ENCODE measurements at places on chromosomes 2 and 18. TPM values are rescaled to one million over a fixed set of nuclear protein-coding genes. Genes with fewer than 3 reads are reported as not detected.
A peak's percentile ranks its signal among the peaks of the same experiment; 100 is the strongest.

DNA sequence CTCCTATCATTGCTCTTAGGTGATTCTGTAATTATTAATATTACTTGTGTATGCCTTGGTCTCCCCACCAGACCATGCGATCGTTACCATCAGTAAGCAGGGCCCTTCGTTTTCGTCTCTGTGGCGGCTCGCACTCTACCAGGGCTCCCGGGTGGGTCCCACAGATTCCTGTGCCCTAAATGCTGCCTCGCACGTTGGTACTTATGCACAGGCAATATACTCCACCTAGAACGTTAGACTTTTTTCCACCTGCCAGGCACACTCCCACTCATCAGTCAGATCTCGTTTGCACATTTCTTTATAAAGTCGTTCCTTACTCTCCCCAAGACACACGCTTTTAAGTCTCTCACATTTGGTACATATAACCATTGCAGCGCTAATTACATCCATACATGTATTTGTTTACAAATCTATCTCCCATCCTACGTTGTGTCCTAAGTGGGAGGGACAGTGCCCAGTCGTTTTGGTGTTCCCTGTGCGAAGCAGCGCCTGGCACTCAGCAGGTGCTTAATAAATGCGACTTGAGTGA, 901 bp downstream of the FEZ2 start:
- no peak for DNase-seq

GRCh38 chr2:230912046-230912445, 13.0 kb downstream of the GPR55 start:
- DNase-seq, result no peak
- H3K27ac ChIP-seq, result no peak overlapping the region
- no peak overlapping the region for H3K4me3 ChIP-seq
- H3K27me3 ChIP-seq, result no peaks in the 10 kb centered on the region
- H3K36me3 ChIP-seq, result no peaks in the 10 kb centered on the region
- no peaks in the 10 kb centered on the region for H3K4me1 ChIP-seq

- no peaks in the 10 kb centered on the region for H3K36me3 ChIP-seq
- H3K4me3 ChIP-seq, result peak overlapping the region; percentile 35
- no peaks in the 10 kb centered on the region for H3K4me1 ChIP-seq
These were observed 97.4 kb downstream of the FSIP2 start for GRCh38 chr2:185835974-185836373.

The SLC4A5 gene
- 2.4 TPM for total RNA-seq

DNA sequence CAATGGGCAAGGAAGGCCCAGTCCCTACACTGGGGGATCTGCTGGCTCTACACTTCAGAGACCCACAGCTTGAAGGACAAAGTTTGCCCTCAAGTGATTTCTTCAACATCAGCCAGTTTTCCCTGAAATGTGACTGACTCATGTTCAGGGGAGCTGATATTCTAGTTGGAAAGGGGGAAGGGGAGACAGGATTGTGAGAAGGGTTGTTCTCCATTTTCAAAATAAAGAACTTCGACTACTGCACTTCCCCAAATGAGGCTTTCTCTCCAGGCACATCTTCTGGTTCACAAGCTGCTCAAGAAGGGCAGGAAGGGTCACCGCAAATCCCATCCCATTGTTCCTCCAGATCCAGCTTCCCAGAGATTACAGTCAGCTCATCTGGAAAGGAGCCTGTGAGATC, 117.6 kb downstream of the BCL2L11 start:
- no peak overlapping the region for H3K27ac ChIP-seq
- no peaks in the 10 kb centered on the region for H3K27me3 ChIP-seq
- DNase-seq, result no peak
- H3K4me3 ChIP-seq, result no peak overlapping the region

GRCh38 chr18:47975701-47976100, 45.2 kb upstream of the SMAD2 start:
- no peak overlapping the region for H3K27ac ChIP-seq
- DNase-seq, result no peak
- peaks cover 3% of the 10 kb centered on the region for H3K36me3 ChIP-seq
- peak overlapping the region; percentile 60 for H3K4me3 ChIP-seq
- no peaks in the 10 kb centered on the region for H3K27me3 ChIP-seq
- peaks cover 20% of the 10 kb centered on the region for H3K4me1 ChIP-seq

DNA sequence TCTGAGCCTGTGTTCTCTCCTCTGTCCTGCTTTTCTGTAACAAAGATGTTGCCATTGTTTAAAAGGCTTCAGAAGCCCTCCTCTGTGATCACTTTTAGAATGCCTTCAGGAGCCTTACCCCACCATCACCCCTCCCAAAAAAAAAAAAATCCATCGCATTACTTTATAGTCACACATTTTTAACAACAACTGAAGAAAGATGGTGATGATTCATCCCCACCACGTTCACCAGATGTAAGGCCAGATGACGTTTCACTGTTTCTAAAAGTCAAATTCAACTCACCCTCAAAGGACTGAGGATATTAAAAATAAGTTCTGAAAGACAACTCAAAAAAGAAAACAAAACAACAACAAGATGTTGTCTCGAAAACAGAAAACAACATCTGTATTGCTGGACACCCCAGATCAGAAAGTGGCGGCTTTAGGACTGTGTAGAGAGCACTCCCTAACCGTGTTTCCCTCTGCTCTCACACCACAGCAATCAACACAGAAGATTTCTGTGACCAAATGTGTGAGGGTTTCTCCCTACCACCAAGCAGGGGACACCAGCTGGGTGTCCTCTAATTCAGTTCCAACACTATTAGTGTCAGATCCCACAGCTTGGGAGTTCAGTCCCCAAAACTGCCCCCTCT, 61.9 kb upstream of the CREB1 start:
- H3K27ac ChIP-seq, result no peak overlapping the region
- DNase-seq, result no peak
- H3K36me3 ChIP-seq, result no peaks in the 10 kb centered on the region
- peaks cover 7% of the 10 kb centered on the region for H3K4me1 ChIP-seq
- H3K27me3 ChIP-seq, result no peaks in the 10 kb centered on the region
- no peak overlapping the region for H3K4me3 ChIP-seq

The HNMT gene
- 18.0 TPM for total RNA-seq

DNA sequence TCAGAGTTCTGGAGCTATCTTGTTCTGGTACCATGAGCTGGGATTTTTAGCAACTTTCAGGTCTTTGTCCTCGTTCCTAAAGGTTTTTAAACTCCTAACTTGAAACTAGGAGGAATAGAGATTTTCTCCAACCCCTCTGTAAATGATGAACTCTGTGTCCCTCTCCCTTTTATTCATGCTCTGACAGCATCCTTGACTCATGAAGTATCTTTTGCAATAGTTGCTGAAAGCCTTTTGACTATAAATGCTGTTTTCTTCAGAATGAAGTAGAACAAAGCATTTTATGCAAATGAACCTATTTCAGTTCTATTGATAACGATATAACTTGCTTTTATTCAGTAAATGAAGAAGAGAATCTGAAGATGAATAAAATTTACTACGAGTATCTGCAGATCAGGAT, 17.0 kb upstream of the MAPRE2 start:
- no peaks in the 10 kb centered on the region for H3K4me1 ChIP-seq
- DNase-seq, result no peak
- H3K4me3 ChIP-seq, result no peak overlapping the region
- no peaks in the 10 kb centered on the region for H3K36me3 ChIP-seq
- H3K27ac ChIP-seq, result no peak overlapping the region

The RNF125 gene
- total RNA-seq, result 29.3 TPM

The NEU2 gene
- not detected for total RNA-seq

DNA sequence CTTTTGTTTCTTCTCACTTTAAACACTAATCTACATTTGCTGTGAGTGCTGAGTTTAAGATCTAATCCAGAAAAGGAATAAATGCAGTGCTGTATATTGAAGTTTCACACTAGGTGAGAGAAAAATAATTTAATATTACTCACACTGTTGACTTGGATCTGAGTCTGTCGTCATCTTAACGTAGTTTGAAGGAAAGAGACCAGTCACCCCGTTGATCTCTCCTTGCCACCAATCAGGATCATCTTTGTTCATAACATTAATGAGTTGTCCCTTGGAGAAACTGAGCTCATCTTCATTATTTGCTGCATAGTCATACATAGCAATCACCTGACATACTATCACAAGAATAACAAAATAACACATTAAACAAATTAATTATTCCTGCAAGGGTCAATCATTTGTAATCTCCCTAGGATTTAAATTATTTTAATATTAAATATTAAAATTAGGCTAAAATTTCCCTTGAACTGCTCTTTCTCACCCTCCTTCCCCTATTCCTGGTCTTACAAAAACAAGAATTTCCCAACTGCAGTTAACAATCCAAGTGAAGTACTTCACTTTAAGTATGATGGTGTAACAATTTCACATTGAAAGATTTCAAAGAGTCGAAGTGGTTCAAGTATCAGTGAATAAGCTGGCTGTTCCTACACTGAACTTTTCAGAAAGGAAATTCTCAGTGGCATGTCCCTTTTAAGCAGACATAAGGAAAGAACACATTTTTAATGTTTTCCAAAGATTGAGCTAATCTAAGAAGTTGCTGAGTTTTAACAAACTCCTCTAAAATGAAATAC, 71.3 kb downstream of the FAM228A start:
- H3K36me3 ChIP-seq, result peaks cover 9% of the 10 kb centered on the region
- H3K4me1 ChIP-seq, result no peaks in the 10 kb centered on the region
- no peak overlapping the region for H3K27ac ChIP-seq
- peaks cover 41% of the 10 kb centered on the region for H3K27me3 ChIP-seq
- no peak overlapping the region for H3K4me3 ChIP-seq

DNA sequence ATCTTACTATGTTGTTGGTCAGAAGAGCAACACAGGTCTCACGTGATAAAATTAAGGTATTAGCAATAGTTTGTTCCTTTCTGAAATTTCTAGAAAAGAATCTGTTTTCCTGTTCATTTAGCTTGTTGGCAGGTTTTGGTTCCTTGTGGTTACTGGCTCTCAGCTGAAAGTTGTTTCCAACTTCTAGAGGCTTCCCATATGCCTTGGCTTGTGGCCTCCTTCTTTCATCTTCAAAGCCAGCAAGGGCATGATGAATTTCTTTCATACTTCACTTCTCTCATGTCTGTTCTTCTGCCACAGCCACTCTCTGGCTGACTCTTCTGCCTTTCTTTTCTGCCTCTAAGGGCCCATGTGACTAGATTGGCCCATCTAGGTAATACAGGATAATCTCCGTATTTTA, 193.7 kb downstream of the TRIB2 start:
- H3K27ac ChIP-seq, result no peak overlapping the region
- H3K4me3 ChIP-seq, result no peak overlapping the region
- H3K36me3 ChIP-seq, result no peaks in the 10 kb centered on the region
- H3K4me1 ChIP-seq, result no peaks in the 10 kb centered on the region

Measured in endodermal cell (in vitro differentiated cells).